ENCODE measurements at places on chromosomes 13 and 19.
A peak's percentile ranks its signal among the peaks of the same experiment; 100 is the strongest.

GRCh38 chr13:44322928-44323327 lies 50.7 kb upstream of the SERP2 start:
- DNase-seq, result no peak

DNA sequence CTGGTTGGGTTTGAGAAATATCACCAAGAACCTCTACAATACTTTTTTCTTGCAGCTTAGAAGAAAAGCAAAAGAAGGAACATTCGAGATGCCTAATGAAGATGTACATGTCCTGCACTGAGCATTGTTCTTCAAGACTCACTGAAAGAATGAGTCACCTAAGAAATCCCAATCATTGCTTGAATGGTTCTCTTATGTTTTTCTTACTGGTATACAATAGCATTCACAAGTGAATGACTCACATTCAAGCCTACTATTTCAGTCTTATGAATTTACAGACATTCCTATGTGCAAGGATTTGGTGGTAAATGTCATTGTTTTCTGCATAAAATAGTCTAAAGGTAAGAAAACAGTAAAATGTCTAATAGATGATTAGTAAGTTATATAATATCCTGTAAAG lies 594.6 kb downstream of the PCDH9 start:
- no peak for DNase-seq

- DNase-seq, result no peak
Measured at GRCh38 chr13:91167706-91168385, 179.6 kb upstream of the MIR17HG start.

DNA sequence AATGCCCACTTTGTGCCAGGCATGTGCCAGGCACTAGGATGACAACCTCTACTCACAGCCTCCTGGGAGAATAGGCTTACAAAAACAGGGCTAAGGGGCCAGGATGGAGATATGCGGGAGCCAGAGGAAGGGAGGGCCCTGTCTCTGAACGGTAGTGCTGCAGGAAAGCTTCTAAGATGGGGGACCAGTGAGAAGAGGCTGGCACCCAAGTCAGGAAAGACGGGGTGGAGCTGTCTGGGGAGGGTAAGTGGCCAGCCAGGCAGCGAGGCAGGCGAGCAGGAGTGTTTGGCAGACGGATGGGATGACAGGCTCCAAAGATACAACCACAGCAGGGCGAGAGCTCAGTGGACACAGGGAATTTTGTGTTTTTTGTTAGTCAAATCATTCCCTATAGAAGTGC lies 44.7 kb upstream of the GPI start:
- DNase-seq, result peak; percentile 8

GRCh38 chr19:3457528-3458228 lies 22.6 kb downstream of the SMIM24 start:
- no peak for DNase-seq

- no peak for DNase-seq
Measured at GRCh38 chr13:57815600-57815999, 184.1 kb downstream of the PCDH17 start.

DNA sequence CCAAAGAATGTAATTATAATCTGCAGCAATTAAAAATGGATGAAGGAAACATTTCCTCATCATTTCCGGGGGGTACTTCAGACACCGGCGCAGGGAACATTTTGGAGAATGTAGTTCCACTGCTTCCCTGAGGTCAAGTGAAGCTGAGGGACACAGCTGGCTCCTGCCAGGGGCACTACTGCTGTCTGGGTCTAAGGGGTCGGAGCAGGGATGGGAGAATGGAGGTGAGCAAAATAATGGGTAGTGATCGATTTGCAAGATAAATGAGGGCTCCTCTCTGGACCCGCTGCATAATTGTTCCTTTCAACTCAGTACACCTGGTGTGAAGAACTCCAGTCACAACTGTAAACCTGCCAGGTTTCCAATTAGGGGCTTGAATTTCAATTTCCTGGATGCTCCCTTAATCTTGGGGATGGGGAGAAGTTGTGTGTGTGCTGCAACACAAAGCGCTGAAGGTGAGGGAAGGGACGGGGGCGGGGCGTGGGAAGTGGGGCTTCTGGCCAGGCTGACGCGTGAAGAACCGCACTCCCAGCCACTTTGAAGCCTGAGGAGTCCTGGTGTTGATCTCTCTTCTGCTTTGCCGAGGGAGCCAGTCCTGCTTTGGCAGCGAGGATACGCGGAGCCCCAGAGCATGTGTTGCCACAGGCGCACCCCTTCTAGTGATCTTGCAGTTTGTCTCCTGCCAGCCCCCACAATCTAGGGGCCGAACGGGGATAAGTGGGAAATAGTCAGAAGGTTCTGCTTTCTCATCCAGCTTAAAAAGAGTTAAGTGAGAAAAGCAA lies 57.9 kb upstream of the PCDH8 start:
- no peak for DNase-seq

DNA sequence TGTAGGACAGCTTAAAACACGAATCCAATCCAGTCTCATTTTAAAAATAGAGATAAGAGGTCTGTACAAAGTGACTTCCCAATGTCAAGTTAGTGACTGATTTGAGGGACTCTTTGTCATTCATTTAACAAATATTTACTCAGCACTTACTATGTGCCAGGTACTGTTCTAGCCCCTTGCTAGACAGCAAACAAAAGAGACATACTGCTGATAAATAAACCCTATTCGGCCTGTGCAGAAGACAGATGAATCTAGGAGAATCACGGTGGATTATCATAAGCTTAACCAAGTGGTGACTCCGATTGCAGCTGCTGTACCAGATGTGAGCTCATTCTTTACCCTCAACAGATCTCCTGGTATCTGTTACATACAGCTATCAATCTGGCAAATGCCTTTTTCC lies 6.4 kb upstream of the ELF1 start:
- no peak for DNase-seq

DNA sequence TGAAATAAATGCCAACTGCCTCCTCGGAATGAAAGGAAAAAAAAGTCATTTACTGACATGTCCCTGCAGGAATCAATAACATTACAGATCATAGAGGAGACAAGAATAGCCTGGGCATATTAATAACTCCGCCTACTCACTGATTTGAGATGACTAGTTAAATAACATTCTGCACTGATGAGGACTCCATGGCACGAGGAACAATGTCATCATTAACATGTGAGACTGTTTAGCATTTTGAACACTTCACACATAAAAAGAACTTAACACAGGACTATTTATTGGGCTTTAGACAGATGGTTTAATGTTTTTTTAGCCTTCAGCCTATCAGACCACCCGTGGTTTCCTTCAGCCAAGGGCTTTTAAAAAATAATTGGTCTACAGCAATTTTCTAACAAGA lies 170.1 kb downstream of the OLFM4 start:
- DNase-seq, result no peak

GRCh38 chr13:60379837-60380565 lies 17.0 kb upstream of the TDRD3 start:
- DNase-seq, result no peak

DNA sequence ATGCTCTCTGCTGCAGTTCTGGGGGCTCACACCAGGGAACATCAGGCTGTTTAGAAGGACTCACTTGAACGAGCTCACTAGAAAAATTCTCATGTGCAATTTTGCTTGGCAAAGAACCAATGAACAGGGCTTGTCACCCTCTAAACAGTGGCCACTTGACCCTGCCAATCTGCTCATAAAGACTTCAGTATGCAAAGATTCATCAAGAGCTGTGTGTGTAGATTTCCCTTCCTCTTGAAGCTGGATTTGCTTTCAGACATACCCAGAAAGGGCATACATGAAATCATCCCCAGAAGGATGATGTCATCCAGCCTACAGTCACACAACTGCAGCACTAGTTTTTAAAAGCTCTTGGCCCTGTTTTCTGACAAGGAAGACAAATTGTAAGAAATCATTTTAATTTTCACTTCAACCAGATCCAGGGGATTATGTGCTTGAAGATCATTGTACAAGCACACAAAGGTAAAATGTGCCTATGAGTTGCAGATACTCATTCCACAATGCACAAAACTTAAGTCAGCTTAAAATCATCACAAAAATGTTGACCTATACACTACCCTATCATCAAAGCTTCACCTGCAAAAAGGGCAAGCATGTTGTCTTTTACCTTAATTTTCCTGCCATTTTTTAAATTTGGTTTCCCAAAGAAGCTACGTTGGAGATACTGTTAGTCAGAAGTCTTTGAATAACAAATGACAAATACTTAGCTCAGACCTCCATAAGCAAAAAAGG lies 5.2 kb upstream of the STK24 start:
- no peak for DNase-seq

DNA sequence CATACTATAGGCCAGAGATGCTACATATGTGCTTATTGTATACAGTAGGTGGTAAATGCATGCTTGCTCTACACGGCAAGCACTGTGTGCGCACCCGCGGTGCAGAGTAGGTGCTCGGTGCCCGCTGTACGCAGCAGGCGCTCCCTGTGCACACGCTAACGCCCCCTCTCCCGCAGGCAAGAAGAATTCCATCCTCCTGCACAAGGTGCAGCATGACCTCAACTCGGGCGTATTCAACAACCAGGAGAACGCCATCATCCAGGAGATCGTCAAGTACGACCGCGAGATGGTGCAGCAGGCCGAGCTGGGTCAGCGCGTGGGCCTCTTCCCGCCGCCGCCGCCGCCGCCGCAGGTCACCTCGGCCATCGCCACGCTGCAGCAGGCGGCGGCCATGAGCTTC lies 17.7 kb downstream of the POLRMT start:
- DNase-seq, result no peak

DNA sequence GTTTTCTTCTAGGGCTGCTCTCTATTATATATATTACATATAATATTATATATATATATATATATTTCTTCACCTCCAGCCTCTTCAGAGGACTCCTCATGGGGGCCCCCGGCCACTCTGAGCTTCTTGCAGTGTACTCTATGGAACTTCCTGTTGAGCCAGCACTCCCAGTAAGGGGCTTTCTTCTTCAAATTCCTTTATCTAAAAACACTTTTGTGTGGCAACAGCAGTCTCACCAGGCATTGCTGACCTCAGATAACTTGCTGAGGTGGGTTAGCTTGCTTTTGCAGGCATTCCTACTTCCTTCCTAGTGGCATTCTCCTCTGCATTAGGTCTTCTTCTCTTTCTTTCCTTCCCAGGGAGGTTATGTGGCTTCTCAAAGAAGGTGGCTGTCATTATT lies 381.5 kb downstream of the MYO16 start:
- no peak for DNase-seq

DNA sequence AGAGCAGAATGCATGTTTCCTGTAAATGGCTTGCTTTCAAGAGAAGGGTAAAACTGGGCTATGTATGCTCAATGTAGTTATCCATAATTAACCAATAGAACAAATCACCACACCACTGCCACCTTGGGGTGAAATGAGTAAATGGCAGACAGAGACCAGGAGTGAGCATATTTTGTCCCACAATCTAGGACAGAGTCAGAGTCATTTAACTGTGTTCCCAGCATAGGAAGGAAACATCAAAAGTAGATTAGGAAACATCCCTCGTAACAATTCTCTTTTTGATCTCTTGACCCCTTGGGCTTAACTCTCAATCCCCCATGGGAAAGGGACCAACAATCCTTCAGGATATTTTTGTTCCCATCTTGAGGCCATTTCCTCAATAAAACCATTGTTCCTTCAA lies 224.8 kb downstream of the NHLRC3 start:
- DNase-seq, result peak; percentile 46

- no peak for DNase-seq
Measured at GRCh38 chr13:71171740-71172139, 695.3 kb downstream of the DACH1 start.

DNA sequence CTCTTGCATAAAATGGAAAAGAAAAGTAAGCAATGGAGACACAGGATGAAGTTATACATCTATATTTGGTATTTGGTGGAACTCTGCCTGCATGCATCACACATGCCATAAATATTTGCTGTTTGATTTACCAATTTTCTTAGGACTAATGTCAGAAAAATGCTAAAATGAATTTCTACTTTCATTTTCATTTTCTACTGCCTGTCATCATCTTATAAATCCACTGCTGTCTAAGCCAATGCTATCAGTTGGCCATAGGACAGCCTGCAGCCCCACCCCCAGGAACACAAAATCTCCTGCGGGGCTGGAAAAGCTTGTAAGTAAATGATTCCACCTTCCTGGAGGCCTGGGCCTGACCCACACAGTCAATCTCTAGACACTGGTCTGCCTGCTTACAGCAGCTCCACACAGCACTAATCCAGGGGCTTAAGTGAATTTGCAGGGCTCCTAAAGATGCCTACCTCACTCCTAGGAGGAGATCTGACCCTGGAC lies 122.0 kb downstream of the ENOX1 start:
- no peak for DNase-seq

DNA sequence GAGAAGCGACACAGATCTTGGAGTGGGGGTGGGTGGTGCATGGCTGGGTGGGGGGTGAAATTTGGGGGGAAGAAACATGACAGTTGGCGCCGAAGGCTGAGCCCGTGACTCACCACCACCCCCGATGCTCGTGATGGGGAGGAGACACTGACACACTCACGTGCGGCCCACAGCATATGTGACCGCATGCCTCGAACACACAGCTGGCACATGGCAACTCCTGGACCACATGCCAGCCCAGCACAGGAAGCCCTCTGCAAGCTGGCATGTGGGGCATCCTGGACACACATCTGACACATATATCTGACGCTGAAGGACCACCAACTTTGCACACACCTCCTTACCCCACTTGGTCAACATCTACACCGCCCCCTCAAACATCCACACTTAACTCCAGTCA lies 1.2 kb upstream of the GRIK5 start:
- DNase-seq, result no peak

- no peak for DNase-seq
Measured at GRCh38 chr19:19948800-19949199, 48.1 kb downstream of the ZNF93 start.
